ENCODE measurements at places on chromosomes 16 and 17.

- no peak for DNase-seq
Measured at GRCh38 chr17:28975031-28975430, 23.7 kb upstream of the PHF12 start.

DNA sequence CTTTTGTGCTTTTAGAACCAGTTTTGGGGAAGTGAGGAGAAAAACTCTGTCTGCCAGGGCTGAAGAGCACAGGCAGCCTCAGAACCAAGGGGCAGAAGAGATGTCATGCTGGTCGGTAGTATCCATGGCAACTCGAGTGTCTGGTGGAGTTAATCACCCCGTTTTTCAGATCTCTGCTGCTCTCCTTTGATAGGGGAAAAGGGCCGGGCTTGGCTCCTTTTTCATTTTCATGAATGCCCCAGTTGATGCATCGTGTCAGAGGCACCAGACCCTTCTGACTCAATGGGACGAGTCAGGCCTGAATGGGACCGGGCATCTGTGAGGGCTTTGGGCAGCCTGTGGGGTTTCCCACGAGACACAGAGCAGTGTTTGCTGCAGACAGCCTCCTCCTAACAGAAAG, 304.6 kb downstream of the ABCC12 start:
- DNase-seq: no peak

- DNase-seq: no peak
Measured at GRCh38 chr17:70369391-70369790, 200.1 kb downstream of the KCNJ2 start.

DNA sequence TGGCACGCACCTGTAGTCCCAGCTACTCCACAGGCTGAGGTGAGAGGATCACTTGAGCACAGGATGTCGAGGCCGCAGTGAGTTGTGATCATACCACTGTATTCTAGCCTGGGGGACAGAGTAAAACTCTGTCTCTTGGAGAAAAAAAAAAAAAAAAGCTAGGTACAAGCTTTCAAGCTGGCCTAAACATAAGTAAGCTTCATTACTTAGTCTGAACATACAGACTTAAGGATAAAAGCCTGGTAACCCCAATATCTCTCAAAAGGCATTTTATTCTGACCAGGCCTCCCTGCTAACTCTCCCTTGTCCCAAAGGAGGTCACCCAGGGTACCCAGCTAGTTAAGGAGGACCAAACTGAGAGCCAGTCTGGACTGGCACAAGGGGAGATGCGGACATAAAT, 46.2 kb downstream of the TOM1L2 start:
- DNase-seq: no peak

- DNase-seq: no peak
Measured at GRCh38 chr16:27515874-27516353, 33.8 kb downstream of the GTF3C1 start.

GRCh38 chr17:8894673-8895578, 27.5 kb upstream of the PIK3R6 start:
- DNase-seq: peak; percentile 69

DNA sequence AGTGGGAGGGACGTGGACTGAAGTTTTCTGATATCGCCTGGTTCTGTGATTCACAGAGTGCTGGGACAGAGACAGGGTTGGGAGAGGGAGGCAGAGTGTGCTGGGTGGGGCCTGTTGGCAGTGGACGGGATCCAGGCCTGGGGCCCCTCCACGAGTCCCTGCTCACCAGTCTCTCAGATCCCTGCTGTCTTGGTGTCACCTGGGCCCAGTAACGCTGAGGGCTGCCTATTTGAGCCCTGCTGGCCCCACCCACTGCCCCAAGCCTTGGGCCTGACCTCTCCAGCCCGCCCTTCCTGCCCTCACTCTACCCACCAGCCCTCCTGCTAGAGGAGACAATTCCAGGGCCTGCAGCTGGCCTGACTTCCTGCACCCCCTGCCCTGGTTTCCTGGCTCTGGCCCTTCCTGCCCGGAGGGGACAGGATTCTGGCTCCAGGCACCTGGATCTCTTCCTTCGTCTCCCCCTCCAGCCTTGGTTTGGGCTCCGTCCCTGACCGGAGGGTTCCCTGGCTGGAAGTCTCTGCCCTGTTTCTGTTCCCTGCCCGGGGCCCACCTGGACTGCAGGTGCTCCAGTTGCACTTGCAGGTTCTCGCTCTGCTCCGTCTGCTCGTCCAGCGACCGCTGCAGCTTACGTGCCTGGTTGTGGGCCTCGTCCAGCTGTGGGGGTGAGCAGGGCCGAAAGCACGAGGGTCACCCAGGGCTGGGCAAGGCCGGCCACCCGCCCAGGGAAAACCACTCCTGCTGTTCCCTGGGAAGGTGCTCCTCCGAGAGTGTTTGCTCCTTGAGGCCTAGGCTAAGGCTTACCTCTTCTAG, 21.4 kb downstream of the CCDC102A start:
- DNase-seq: no peak

- peak; percentile 65 for DNase-seq
Measured at GRCh38 chr16:23060458-23061320, 88.6 kb downstream of the USP31 start.

DNA sequence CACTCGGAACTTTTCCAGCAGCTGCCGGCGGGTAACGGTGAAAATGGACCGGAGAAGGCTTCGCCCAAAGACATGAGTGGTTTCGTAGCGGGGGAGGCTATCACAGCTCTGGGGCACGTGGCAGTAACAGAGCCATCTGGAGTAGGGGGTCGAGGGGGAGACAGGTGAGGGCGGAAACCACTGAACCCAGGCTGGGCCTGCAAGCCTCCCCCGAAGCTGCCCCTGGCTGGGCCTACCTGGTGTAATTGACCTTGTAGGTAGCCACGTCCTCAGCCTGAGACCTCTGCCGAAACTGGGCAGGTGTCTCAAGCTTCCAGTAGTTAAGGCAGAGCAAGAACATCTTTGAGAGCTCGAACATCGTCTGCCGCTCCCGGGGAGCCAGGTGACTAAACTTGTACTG, 1.9 kb downstream of the KAT2A start:
- no peak for DNase-seq

DNA sequence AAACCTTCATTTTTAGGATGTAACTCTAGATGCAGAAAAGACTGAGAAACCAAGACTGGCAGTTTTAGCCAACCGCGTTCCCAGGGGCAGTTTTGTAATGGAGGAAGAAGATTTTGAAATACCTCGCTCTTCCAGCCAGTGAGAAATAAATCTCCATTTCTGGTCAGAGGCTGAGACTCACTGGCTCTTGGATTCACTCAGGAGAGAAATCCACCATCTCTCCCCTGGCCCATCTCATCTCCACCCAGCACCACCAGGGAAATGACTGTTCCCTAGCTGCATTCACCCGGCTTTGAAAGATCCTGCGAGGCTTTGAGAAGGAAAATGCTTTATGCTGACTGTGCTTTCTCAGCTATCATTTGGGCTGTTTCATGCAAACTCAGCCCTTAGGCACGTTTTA, 185.2 kb downstream of the SOX9 start:
- peak; percentile 22 for DNase-seq

DNA sequence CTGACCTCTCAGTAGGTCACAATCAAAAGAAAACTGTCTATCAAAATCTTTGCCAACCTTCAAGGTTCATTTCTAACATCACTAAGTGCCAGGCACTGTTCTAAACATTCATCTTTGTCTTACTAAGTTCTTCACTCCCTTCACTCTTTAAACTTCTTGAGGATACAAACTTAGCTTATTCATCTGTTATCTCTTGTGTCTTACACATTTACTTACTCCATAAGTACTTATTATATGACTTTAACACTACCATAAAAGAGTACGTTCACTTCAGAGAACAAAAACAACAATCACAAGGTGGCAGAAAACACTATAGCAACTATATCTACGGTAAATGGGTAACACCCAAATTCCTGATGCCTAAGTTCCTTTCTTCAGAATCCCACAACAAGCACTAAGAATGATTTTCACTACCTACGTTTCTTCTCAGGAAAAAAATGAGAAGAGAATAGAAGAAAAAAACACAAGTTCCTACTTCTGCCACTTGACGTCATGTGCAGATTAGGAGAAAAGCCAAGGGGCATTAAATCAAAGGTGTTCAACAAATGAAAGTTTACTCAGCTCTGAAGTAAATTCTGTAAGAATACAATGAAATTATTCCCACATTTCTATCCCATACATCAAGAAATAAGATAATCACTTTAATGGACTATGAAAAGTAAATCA, 29.2 kb downstream of the KANSL1 start:
- no peak for DNase-seq

DNA sequence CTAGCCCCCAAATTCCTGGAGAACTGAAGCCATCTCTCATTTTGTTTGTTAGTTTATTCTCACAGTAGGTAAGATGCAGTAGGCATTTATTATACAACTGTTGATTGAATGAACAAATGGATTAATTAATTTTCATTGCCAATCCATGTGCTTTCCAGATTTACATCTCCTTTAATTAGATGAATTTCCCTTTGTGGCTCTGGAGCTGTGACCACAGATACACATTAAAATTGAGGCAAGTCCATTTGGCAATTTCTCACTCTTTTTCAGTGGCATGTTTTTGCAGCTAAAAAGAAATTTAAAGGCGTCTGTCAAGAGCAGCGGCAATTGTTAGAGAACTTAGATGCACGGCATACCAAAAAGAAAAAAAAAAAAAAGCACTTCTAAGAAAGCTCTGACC, 635.4 kb upstream of the SOX9 start:
- no peak for DNase-seq

DNA sequence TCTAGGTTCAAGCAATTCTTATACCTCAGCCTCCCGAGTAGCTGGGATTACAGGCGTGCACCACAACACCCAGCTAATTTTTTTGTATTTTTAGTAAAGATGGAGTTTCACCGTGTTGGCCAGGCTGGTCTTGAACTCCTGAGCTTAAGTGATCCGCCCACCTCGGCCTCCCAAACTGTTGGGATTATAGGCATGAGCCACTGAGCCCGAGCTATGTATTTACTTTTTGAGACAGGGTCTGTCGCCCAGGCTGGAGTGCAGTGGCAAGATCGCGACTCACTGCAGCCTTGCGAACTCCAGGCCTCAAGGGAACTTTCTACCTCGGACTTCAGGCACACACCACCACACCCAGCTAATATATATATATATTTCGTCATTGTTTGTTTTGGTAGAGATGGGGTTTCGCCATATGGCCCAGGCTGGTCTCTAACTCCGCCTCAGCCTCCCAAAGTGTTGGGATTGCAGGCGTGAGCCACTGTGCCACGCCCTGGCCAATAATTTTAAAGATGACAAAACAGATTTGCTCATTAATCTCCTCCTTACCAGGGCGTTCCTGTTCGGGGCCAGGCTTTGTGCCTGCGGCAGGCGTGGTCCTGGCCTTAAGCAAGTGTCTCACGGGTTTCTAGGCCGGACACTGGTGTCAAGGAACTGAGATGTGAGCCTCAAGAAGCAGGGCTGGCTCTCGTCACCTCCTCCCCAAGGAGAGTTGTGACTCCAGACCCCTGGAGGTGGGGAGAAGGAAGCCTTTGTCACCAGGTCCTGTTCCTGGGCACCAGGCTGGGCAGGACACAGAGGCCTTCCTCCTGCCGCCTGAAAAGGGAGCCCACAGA, 4.3 kb upstream of the NPW start:
- no peak for DNase-seq

DNA sequence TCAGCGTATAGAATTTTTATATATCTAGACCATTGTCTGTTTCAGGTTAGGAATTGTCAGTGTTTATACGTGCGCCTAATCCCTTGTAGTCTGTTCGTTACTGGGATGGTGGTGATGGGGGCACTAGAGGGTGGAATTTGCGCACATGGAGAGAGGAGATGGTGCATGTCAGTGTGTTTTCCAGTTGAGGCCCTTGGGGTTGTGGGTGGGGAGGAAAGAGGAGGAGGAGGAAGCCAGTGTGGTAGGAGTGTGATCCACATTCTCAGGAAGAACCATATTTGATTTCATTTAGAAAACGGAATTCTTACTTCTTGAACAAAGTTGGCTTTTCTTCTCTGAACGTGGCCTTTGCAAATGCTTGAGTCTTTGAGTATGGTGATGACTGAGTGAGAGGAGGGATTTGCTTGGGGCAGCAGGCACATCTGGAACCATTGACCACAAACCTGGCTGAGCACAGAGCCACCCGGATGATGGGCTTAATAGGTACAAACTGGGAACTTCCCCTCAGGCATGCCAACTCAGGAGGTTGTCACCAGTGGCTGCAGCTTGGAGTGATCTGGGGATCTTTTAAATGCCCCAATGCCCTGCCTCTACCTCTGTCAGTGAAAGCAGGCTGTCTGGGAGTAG, 98.9 kb downstream of the PRKCB start:
- DNase-seq: no peak

DNA sequence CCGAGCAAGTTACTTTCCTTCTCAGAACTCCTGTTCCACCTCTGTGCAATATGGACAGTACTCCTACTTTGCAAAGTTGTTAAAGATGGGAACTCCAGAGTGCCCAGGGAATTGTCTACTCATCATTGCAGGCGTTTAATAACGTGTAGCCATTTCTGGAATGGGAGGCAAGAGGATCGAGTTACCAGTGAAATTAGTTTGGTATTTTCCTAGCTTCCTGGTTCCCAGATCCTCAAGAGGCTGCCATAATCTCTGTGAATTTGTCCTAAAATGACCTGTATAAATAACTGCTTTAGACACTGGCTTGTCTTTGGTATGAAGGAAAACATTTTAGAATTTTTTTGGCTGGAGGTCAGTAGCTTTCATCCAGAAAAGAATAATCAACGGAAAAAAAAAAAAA, 27.7 kb downstream of the WWOX start:
- DNase-seq: peak; percentile 68

DNA sequence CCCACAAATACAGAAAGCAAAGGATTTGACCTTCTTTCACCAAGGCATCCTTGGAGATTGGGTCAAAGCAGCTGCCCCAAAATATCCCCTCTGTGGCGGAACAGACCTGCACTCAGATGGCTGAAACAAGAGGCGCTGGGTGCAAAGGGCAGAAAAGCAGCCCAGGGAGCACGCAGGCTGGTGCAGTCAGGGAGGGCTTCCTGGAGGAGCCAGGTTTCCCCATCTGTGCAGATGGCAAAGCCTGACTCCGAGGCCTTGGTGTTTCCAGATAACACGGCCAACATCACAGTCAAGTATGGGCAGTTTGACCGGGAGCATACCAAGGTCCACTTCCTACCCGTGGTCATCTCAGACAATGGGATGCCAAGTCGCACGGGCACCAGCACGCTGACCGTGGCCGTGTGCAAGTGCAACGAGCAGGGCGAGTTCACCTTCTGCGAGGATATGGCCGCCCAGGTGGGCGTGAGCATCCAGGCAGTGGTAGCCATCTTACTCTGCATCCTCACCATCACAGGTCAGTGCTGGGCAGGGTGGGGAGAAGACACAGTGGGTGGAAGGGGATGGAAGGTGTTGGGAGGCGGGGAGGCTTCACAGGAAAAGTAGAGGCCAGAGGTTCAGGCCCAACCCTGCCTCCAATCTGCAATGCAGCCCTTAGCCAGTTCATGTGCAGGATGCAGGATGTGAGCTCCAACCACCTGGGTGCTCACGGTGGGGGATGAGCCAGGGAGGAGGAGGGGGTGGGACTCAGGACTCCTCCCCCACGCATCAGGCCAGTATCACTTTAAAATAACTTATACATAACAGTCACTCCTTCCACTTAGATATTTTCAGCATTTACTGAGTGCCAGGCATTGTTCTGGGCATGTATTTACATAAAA, 26.4 kb upstream of the BEAN1 start:
- no peak for DNase-seq

GRCh38 chr17:77667478-77667877, 291.0 kb upstream of the TNRC6C start:
- DNase-seq: no peak
